ENCODE measurements at places on chromosomes 3 and 15. TPM values are rescaled to one million over a fixed set of nuclear protein-coding genes. Genes with fewer than 3 reads are reported as not detected.

DNA sequence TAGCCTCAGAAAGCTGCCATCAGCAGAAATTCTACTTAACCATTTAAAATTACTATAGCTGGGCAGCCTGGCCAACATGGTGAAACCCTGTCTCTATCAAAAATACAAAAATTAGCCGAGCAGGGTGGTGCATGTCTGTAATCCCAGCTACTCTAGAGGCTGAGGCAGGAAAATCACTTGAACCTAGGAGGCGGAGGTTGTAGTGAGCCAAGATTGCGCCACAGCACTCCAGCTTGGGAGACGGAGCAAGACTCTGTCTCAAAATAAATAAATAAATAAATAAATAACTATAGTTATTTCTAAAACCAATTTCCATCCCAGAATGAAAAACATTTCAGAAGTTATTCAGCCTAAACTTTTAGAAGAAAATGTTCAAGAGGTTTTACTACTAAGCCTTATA lies 25.1 kb downstream of the LRRFIP2 start:
- no peak overlapping the region for H3K4me3 ChIP-seq
- H3K36me3 ChIP-seq = peaks cover 33% of the 10 kb centered on the region
- no peak for DNase-seq
- peaks cover 4% of the 10 kb centered on the region for H3K4me1 ChIP-seq

DNA sequence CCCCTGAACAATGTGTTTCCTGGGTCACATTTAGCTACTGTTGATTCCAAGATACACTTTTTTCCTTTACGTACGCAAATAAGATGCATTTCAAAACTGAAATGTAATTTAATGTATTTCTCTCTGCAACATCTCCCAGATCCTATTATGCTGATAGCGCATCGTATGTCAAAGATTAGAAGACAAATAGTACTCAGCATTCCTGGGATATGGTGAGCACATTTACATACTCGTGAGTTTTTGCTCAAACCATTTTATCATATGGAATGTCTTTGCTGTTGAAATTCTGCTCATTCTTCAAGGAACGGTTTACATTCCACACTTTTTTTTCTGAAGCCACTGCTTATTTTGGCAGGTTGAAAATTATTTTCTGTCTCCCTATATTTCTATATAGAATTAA lies 221.4 kb downstream of the OXSM start:
- DNase-seq = no peak
- H3K4me1 ChIP-seq = no peaks in the 10 kb centered on the region
- no peak overlapping the region for H3K4me3 ChIP-seq
- H3K36me3 ChIP-seq = no peaks in the 10 kb centered on the region

- H3K4me3 ChIP-seq = no peak overlapping the region
- DNase-seq = no peak
- no peaks in the 10 kb centered on the region for H3K36me3 ChIP-seq
- H3K27me3 ChIP-seq = no peaks in the 10 kb centered on the region
- no peak overlapping the region for H3K27ac ChIP-seq
Measured at GRCh38 chr3:34534013-34534412, 735.6 kb downstream of the PDCD6IP start.

- peaks cover 24% of the 10 kb centered on the region for H3K4me1 ChIP-seq
- H3K4me3 ChIP-seq = peak within 1 kb of the TSS; percentile 86
- no peak within 1 kb of the TSS for H3K27ac ChIP-seq
- DNase-seq = peak; percentile 82
Measured at GRCh38 chr15:64911311-64912186, at the start of gene ANKDD1A. Gene ANKDD1A, plus strand, starts transcription at chr15:64911902. Its CDS starts 29 bp downstream, at chr15:64911931.

GRCh38 chr3:111895071-111895470 lies 36.0 kb downstream of the PHLDB2 start:
- peaks cover 5% of the 10 kb centered on the region for H3K4me1 ChIP-seq
- H3K27me3 ChIP-seq = peaks cover 2% of the 10 kb centered on the region
- H3K27ac ChIP-seq = no peak overlapping the region
- H3K4me3 ChIP-seq = no peak overlapping the region
- peaks cover 4% of the 10 kb centered on the region for H3K36me3 ChIP-seq

- H3K27ac ChIP-seq = no peak overlapping the region
- DNase-seq = no peak
- no peaks in the 10 kb centered on the region for H3K27me3 ChIP-seq
- no peaks in the 10 kb centered on the region for H3K36me3 ChIP-seq
Measured at GRCh38 chr3:94776401-94776915, 713.6 kb downstream of the NSUN3 start.

DNA sequence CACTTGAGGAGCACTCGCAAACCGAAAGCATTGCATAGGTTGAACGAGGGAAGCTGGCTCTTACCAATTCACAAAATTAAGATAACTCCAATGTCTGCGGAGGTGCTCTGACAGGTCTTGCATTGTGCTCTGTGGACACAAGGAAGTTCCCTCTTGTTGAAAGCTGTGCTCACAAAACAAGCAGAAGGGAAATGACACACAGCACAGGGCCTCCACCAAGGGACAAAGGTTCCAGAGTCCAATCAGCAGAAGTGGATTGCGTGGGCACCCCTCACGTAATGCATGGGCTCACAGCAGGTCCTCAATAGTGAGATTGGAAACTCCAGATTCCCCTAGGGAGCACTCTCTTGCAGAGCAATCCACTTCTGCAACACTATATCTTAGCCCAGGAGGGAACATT lies 89.9 kb downstream of the ATP10A start:
- H3K27me3 ChIP-seq = no peaks in the 10 kb centered on the region
- H3K27ac ChIP-seq = no peak overlapping the region
- H3K36me3 ChIP-seq = peaks cover 11% of the 10 kb centered on the region

GRCh38 chr3:16606398-16606797 lies 1.2 kb upstream of the DAZL start:
- no peaks in the 10 kb centered on the region for H3K36me3 ChIP-seq
- H3K4me3 ChIP-seq = no peak overlapping the region
- H3K27ac ChIP-seq = no peak overlapping the region
- H3K4me1 ChIP-seq = no peaks in the 10 kb centered on the region
- DNase-seq = no peak
- peaks cover 14% of the 10 kb centered on the region for H3K27me3 ChIP-seq

- H3K4me3 ChIP-seq = no peak overlapping the region
- H3K27me3 ChIP-seq = peaks cover 48% of the 10 kb centered on the region
- peaks cover 12% of the 10 kb centered on the region for H3K4me1 ChIP-seq
- no peak overlapping the region for H3K27ac ChIP-seq
Measured at GRCh38 chr3:45861043-45861719, 19.3 kb upstream of the LZTFL1 start.

- no peak overlapping the region for H3K4me3 ChIP-seq
- DNase-seq = no peak
- H3K27ac ChIP-seq = no peak overlapping the region
- H3K36me3 ChIP-seq = peaks cover 6% of the 10 kb centered on the region
Measured at GRCh38 chr3:118960876-118961450, 73.7 kb downstream of the IGSF11 start.

DNA sequence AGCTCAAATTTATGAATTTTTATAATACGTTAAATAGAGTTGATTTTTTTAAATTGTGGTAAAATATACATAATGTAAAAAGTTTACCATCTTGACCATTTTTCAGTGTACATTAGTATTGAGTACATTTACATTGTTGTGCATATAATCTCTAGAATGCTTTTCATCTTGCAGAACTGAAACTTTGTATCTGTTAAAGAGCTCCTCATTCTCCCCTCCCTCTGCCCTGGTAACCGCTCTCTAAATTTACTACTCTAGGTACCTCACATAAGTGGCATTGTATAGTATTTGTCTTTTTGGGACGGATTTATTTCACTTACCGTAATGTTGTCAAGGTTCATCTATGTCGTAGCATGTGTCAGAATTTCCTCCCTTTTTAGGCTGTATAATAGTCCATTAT lies 13.6 kb downstream of the TBC1D23 start:
- no peak for DNase-seq
- H3K27ac ChIP-seq = no peak overlapping the region
- H3K4me1 ChIP-seq = peaks cover 7% of the 10 kb centered on the region
- no peaks in the 10 kb centered on the region for H3K27me3 ChIP-seq
- H3K36me3 ChIP-seq = peaks cover 2% of the 10 kb centered on the region

DNA sequence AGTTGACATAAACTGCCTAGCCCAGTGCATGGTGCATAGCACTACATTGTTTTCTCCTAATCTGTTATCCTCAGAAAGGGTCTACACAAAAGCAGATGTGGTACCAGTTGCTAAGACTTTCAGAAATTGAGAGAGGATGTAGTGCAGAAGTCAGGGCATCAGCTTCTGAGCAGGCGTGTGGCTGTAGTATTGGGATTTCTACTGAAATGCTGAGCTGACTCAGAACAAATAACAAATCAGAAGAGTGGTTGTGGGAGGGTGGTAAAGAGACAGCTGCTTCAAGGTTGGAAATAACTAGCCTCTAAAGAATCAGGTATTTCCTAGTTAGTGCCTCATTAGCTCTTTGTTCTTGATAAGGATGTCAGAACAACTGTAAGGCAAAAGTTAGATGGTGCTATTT lies 161.3 kb downstream of the AKAP13 start:
- peaks cover 19% of the 10 kb centered on the region for H3K36me3 ChIP-seq
- H3K4me3 ChIP-seq = no peak overlapping the region
- no peak for DNase-seq
- H3K27ac ChIP-seq = no peak overlapping the region

GRCh38 chr3:138135833-138136194 lies 3.6 kb upstream of the A4GNT start:
- H3K4me1 ChIP-seq = peaks cover 3% of the 10 kb centered on the region
- DNase-seq = no peak
- no peak overlapping the region for H3K4me3 ChIP-seq
- H3K36me3 ChIP-seq = no peaks in the 10 kb centered on the region

DNA sequence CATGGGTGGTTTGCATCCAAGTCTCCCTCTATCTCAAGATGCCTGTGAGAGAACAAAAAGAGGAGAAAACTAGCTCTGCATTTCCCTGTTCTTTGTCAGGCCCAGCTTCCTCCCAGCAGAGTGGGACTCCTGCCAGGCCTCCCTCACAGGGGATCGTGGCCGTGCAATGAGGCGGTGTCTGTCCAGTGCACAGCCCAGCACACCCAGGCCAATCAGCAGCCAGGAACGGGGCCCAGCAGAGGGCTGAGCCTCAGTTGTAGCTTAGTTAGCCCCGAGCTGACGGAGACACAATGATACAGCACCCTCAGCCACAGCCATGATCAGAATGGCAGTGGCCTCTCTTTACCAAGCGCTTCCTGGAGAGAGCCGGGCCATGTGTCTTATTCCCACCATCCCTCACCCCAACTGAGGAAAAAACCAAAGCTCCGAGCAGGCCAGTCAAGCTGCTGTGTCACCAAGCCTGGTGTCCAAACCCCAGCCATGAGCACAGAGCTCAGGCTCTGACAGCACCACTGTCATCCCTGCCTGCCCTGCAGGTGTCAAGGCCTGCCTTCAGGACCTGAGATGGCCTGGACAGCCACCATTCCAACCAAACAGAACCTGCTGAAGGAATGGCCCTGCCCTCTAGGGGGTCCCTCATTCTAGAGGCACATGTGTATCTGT lies 71.1 kb downstream of the DNAJB8 start:
- H3K27me3 ChIP-seq = no peaks in the 10 kb centered on the region
- DNase-seq = no peak
- no peak overlapping the region for H3K4me3 ChIP-seq
- H3K27ac ChIP-seq = no peak overlapping the region
- no peaks in the 10 kb centered on the region for H3K36me3 ChIP-seq
- peaks cover 3% of the 10 kb centered on the region for H3K4me1 ChIP-seq

- no peak overlapping the region for H3K27ac ChIP-seq
- H3K27me3 ChIP-seq = no peaks in the 10 kb centered on the region
- no peaks in the 10 kb centered on the region for H3K4me1 ChIP-seq
- no peak overlapping the region for H3K4me3 ChIP-seq
Measured at GRCh38 chr3:38015485-38015884, 14.0 kb downstream of the PLCD1 start.

- no peak overlapping the region for H3K4me3 ChIP-seq
- H3K27me3 ChIP-seq = peaks cover 56% of the 10 kb centered on the region
- H3K36me3 ChIP-seq = no peaks in the 10 kb centered on the region
- no peak overlapping the region for H3K27ac ChIP-seq
Measured at GRCh38 chr3:57157545-57157944, 7.6 kb downstream of the IL17RD start.

DNA sequence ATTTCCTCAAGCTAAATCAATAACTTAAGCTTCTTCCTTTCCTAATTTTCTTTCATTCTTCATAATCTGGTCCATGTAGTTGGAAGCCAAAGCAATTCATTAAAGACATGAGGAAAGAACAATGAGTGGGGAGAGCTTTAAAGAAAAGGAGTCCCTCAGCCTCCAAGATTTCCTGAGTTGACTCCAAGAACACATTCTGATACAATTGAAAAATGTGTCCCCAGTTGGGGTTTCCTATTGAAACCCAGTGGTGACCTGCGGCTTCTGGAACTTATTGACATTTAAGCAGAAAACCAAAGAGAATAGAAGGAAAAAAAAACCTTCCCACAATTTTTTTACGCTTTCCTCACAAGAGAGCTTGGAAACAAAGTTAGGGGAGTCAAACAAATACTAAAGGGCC lies 37.0 kb downstream of the ATP8B4 start:
- DNase-seq = no peak
- peaks cover 18% of the 10 kb centered on the region for H3K36me3 ChIP-seq
- no peak overlapping the region for H3K4me3 ChIP-seq
- H3K27me3 ChIP-seq = peaks cover 2% of the 10 kb centered on the region
- H3K27ac ChIP-seq = no peak overlapping the region
- H3K4me1 ChIP-seq = peaks cover 13% of the 10 kb centered on the region

- H3K27me3 ChIP-seq = peaks cover 17% of the 10 kb centered on the region
- no peak for DNase-seq
- no peak overlapping the region for H3K27ac ChIP-seq
Measured at GRCh38 chr15:62075595-62076277, 9.0 kb downstream of the C2CD4A start.

- H3K27ac ChIP-seq = no peak overlapping the region
- H3K4me3 ChIP-seq = no peak overlapping the region
- no peaks in the 10 kb centered on the region for H3K36me3 ChIP-seq
Measured at GRCh38 chr3:55364421-55364820, 122.7 kb downstream of the WNT5A start.

DNA sequence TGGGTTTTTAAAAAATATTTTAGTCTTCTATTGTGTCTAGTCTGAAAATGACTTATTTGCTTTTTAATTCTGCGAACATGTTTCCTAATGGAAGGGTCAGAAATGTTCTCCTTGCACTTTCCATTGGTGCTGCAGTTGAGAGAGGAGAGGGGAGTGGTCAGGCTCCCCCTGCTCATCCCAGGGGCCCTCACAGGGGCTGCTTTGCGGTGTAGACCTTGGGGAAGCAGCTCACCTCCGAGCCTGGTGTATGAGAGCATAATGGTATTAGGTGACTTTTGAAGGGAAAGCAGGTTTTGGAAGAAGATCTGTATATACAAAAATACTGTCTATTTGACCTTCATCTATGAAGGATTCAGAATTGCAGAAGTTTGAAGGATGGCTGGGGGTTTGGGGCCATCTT lies 28.3 kb downstream of the APBA2 start:
- no peak overlapping the region for H3K4me3 ChIP-seq
- H3K27me3 ChIP-seq = no peaks in the 10 kb centered on the region
- H3K36me3 ChIP-seq = no peaks in the 10 kb centered on the region
- H3K4me1 ChIP-seq = peaks cover 25% of the 10 kb centered on the region
- H3K27ac ChIP-seq = no peak overlapping the region

- no peak overlapping the region for H3K27ac ChIP-seq
- peaks cover 1% of the 10 kb centered on the region for H3K4me1 ChIP-seq
- peaks cover 2% of the 10 kb centered on the region for H3K27me3 ChIP-seq
- H3K36me3 ChIP-seq = peaks cover 3% of the 10 kb centered on the region
- no peak for DNase-seq
Measured at GRCh38 chr3:153127788-153128187, 34.2 kb upstream of the RAP2B start.

FHIT gene
- 5.8 TPM for total RNA-seq

NOX5 gene
- not detected for total RNA-seq

B3GNT5 gene
- total RNA-seq = 0.61 TPM

ROPN1 gene
- not detected for total RNA-seq

APBA2 gene
- 65.1 TPM for total RNA-seq

MME gene
- total RNA-seq = 0.17 TPM

SLC22A14 gene
- total RNA-seq = 0.17 TPM

C3orf85 gene
- not detected for total RNA-seq

RTP1 gene
- total RNA-seq = not detected
